Esophagus muscularis mucosa (tissue), 4 donors: ENCODE measurements at places on chromosomes 2 and 18. TPM values are rescaled to one million over a fixed set of nuclear protein-coding genes. Genes with fewer than 3 reads are reported as not detected.

- no peak for DNase-seq
These were observed 124.8 kb upstream of the RMDN2 start for GRCh38 chr2:37800176-37800858.

DNA sequence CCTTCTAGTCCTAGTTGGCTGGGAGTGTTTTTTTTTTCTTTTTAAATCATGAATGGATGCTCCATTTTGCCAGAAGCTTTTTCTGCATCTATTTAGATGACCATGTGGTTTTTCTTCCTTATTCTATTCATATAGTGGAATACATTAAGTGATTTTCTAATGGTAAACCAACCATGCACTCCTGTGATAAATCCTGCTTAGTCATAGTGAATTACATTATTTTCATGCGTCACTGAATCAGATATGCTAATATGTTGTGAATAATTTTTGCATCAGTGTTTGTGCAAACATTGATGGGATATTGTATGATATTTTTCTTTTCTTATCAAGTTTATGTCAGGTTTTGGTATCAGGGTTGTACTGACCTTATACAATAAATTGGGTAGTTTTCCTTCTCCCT, 229.3 kb upstream of the REV1 start:
- DNase-seq: no peak

GRCh38 chr2:26245231-26245732, 543 bp downstream of the HADHB start:
- no peak for DNase-seq

DNA sequence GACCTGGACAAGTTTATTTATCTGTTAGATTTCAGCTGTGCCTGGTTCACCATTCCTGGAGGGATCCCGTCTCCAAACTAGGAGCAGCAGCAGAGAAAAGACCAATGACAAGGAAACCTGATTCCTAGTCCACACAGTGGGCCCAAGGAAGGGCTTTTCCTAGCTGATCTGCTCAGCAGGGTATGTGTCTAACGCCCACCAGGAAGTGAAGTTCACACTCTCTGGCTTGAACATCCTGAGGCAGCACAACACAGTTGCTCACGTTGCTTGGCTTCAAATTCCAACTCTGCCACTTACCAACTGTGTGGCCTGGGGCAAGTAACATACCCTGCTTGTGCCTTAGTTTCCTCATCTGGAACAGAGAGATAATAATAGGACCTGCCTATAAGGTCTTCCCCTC, 42.9 kb downstream of the XDH start:
- DNase-seq: no peak

GRCh38 chr18:48333563-48333962, 75.6 kb downstream of the ZBTB7C start:
- DNase-seq: no peak

- DNase-seq: no peak
These were observed 16.3 kb upstream of the RMND5A start for GRCh38 chr2:86703704-86704361.

DNA sequence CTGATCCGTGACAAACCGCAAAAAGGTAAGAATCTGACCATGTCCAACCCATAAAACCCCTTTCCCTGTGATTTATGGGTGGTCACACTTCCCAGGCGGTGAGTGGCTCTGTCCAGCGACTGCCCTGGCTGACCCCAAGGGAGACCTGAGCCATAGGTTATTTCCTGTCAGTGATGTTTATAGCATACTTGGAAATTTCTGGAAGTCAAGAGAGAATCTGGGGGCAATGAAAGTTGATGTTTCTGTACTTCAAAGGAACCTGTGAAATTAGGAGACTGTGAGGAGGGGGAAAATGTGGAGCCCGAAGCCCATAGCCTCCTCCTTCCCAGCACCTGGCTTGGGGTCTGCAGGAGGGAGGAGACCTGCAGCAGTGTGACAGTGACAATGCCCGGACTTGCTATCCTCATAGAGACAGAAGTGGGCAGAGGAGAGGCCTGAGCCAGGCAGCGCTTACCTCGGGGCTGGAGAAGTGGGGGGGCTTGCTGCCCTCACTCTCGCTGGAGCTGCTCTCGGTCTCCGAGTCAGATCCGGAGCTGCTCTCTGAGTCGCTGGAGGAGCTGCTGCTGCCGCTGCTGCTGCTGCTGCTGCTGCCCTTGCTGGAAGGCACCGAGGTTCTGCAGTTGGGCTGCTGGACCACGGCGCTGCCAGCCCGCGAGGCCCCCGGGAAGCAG, 111.3 kb upstream of the REV1 start:
- no peak for DNase-seq

GRCh38 chr2:240991378-240992263, 6.8 kb upstream of the SNED1 start:
- DNase-seq: no peak

The SNED1 gene
- total RNA-seq: 7.3 TPM

The PROM2 gene
- total RNA-seq: 0.50 TPM

The NFATC1 gene
- 15.0 TPM for total RNA-seq
